ENCODE measurements at places on chromosomes 11 and 22. TPM values are rescaled to one million over a fixed set of nuclear protein-coding genes. Genes with fewer than 3 reads are reported as not detected.

OR5AR1 gene
- total RNA-seq = not detected

OR52I2 gene
- total RNA-seq = not detected

SYT7 gene
- 8.9 TPM for total RNA-seq

OPCML gene
- not detected for total RNA-seq

PDE2A gene
- total RNA-seq = 12.0 TPM

ANKRD49 gene
- 12.7 TPM for total RNA-seq

SOX6 gene
- 4.6 TPM for total RNA-seq

SERPING1 gene
- 3.1 TPM for total RNA-seq

MPPED2 gene
- total RNA-seq = not detected

RCE1 gene
- total RNA-seq = 42.1 TPM

Measured in PC-9 (cell line).